ENCODE measurements at places on chromosomes 12 and 14.

DNA sequence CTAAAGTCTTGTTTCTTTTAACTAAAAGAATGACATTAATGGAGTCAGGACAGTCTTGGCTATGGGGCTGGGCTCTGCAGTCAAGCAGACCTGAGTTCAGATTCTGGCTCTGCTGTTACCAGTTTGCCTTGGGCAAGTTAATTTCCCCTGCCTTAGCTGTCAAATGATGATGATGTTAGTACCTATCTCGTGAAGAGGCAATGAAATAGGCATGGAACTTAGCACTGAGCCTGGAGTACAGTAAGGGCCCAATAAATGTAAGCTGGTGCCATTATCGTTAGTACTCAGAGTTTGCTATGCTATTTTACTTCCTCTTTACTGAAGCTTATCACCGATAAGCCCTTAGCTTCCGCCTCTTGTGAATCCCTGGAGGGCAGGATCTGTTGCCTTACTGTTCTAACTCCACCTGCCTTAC, 8.5 kb downstream of the FBXW8 start:
- DNase-seq = no peak

DNA sequence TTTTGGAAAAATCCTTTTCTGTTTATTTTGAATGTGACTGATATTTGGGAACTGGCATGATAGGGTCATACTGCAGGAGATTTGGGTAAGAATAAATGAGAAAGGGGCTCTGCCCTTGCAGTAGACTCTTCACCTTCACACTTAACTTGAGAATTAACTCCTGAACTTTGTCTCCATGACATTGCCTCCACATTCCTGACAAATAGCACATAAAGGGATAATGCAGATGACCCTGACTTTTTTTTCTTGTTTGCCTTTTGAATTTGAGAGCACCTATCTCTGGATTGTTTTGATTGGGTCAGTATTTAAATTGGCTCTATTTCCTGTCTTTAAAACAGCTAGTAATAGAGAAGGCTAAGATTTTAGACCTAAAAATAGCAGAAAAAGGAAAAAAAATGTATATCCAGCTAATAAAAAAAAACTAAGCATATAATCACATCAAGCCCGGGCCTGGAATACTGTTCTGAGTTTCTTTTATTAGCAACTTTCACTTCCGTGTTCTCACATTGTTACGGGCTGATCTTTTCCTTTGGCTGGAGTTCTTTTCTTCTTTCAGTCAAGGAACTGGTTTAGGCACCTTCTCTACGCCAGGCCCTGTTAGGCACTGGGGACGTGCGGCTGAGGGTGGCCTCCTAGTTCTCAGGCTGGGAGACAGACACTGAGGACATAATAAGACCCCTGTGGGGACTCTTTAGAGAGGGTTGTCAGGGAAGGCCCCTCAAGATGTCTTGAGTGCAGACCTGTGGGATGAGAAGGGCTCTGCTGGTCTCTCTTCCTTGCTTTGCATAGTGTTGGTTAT, 53.1 kb upstream of the GNPNAT1 start:
- DNase-seq = no peak

DNA sequence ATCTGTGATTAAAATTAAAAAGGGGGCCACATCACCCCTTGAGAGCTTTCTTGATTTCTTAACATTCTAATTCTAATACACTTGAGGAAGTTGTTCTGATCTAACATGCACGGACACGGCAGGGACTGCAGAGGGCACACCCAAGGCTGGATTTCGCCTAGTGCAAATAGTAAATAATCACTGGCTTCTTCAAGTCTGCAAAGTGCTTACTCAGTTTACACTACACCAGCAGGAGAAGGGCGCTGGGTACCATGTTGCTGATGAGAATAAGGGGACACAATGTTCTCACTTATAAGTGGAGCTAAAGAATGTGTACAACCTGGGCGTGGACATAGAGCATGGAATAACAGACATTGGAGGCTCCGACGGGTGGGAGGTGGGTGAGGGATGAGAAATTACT, 34.2 kb downstream of the TBX5 start:
- DNase-seq = no peak

- no peak for DNase-seq
Measured at GRCh38 chr14:36848213-36848612, 186.6 kb downstream of the PAX9 start.

GRCh38 chr12:9392842-9393241, 184.6 kb upstream of the PZP start:
- no peak for DNase-seq

DNA sequence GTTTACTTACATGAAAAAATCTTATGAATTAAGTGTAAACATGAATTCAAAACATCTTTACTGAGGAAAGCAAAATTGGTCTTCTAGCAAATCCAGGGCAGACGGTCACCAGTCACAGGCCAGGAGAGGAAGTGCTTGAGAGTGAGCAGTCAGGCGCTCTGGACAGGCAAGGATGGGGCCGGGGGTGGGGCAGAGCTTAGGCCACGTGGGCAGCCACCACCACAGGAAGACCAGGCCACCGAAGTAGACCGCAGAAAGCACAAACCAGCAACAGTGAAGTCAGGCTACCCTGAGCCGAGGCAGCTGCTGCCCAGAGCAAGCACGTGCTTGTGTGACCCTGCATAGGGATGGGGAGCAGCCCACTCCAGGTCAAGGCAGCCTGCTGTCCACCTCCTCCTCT, 33.5 kb downstream of the SLC6A12 start:
- DNase-seq = no peak

DNA sequence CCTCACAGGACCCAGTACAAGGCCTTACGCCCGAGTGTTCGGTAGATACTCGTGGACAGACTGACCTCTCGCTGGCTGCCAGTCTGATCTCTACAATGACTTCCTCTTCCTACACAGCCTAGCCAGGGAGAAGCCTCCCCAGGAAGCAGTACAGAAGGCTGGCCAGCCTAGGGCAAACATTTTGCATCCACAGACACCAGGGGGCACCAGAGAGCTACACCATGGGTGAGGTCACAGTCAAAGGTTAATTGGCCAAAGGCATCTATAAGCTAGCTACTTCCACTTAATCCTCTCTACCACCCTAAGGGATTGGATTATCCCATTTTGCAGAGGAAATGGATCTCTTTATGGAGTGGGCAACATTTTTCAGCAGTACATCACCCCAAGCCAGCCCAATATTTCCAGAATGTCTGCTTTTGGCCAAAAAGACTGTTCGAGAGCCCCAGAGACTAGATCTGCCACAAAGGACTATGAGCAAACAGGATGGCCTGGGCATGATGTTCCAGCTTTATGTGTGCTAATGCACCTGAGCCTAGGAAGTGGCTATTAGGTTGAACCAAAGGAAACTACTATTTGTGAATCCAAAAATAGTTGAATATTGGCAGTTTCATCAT, 14.6 kb upstream of the PNMA1 start:
- no peak for DNase-seq

GRCh38 chr12:95118138-95118787, 44.8 kb upstream of the NR2C1 start:
- DNase-seq = no peak

DNA sequence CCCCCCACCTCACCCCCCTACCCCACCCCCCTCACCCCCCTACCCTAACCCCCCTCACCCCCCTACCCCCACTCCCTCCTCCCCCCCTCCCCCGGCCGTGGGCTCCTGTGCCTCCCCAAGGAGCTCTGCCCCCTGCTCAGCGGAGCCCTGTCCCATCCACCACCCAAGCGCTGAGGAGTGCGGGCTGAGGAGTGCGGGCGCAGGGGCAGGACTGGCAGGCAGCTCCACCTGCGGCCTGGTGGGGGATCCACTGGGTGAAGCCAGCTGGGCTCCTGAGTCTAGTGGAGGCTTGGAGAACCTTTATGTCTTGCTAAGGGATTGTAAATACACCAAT, 2.3 kb upstream of the JPH4 start:
- DNase-seq = no peak

- DNase-seq = no peak
Measured at GRCh38 chr12:67414011-67414715, 145.0 kb downstream of the CAND1 start.

- DNase-seq = no peak
Measured at GRCh38 chr12:27012982-27013255, 1.3 kb downstream of the TM7SF3 start.

DNA sequence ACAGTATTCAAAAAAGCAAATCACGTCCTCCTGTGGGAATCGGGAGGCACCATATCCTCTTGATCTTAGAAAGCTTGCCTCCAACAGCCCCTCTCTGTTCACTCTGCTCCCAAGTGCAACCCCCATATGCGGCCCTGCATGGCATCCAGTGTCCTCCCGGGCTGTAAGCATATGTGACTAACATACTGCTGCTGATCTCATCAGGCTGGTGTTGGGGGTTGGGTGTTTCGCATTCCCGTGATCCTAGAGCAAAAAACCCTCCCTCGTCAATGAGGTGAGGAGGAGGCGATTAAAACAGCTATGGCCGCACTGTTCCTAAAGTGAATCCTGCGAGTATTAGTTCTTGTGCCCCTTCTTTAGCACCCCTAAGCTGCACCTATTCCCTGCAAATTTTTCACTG, 28.1 kb upstream of the PPM1A start:
- DNase-seq = no peak

GRCh38 chr12:52629281-52630007, 11.1 kb upstream of the KRT73 start:
- no peak for DNase-seq

GRCh38 chr12:106192659-106193393, 54.1 kb upstream of the NUAK1 start:
- DNase-seq = no peak

Measured in NCI-H1048 (cell line).